ENCODE measurements at places on chromosomes 4 and X.

- DNase-seq: no peak
Measured at GRCh38 chrX:9110808-9111207, 76.9 kb upstream of the FAM9B start.

- DNase-seq: no peak
Measured at GRCh38 chr4:106369456-106370060, 980 bp upstream of the GIMD1 start.

GRCh38 chr4:46793036-46793435, 116.0 kb downstream of the COX7B2 start:
- DNase-seq: no peak

- no peak for DNase-seq
Measured at GRCh38 chrX:27966955-27967354, 14.3 kb downstream of the DCAF8L1 start.

DNA sequence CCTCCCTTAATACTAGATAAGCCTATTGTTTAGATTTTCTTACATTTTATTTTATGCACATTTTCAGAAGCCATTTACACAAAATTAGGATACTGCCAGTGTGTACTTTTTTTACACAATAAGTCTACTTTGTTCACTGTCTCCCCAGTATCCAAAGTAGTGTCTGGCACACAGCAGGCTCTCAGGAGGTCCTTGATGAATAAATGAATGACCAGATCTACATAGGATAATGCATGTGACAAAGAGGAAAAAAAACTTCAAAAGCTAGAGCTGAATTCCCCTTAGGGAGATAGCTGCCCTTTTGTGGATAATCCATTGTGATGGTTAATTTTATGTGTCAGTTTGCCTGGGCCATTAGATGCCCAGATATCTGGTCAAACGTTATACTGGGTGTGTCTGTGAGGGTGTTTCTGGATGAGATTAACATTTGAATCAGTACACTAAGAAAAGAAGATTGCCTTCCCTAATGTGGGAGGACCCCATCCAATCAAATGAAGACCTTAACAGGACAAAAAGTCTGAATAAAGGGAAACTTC, 61.6 kb downstream of the QDPR start:
- DNase-seq: no peak

GRCh38 chrX:39894683-39895082, 203.1 kb downstream of the BCOR start:
- DNase-seq: no peak

GRCh38 chr4:141155586-141155985, 22.3 kb upstream of the RNF150 start:
- DNase-seq: no peak

DNA sequence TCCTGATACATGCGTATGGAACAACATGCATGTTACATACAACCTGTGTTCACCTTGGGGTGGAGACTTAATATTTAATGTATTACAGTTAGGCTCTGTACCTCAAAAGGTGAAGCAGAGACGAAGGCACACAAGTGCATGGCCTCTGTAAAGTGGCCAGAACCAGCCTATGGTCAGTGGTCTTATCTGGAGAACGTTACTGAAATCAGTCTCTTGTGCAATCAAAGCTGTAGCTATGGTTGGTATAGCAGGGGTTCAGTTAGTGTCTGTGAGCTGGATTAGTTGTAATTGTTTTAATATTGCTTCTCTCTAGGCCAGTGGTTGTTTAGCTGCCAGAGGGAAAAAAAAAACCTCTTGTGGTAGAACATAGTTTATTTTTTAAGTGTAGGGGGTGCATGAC, 2.2 kb upstream of the TMEM33 start:
- DNase-seq: no peak

DNA sequence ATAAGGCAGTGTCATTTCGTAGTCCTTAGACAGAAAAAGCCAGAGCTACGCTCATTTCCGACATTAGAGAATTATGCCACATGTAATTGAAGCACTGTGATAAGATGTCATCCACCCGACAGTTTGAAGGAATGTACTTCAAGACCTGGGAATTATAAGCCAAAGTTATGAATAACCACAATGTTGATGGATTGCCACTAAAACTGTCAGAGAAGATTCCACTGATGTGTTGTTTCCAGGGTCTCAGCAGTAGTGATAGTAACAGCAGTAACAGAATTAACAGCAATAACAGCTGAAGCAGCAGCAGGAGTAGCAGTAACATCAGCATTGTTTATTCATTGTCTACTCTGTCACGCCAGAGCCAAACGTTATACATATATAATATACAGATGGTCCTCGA, 24.7 kb downstream of the RAB33A start:
- no peak for DNase-seq

- no peak for DNase-seq
Measured at GRCh38 chrX:103630171-103630511, 1.4 kb downstream of the TCEAL1 start.

DNA sequence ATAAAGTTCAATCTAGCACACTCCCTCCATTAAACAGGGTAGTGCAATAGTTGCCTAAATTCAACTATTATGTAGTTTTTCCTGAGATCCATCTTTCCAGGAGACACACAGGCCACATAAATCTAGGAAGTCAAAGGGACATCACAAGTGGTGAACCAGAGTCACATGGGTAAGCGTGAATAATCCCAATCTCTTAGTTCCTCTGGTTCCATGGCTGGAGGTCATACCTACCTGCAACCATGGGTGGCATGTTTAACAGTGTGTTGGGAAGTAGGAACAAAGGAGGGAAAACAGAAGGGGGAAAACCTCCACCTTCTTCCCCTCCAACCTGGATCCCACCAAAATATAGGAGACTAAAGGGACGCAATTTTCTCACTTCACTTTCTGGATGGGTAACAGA, 2651.6 kb downstream of the ARAP2 start:
- no peak for DNase-seq

DNA sequence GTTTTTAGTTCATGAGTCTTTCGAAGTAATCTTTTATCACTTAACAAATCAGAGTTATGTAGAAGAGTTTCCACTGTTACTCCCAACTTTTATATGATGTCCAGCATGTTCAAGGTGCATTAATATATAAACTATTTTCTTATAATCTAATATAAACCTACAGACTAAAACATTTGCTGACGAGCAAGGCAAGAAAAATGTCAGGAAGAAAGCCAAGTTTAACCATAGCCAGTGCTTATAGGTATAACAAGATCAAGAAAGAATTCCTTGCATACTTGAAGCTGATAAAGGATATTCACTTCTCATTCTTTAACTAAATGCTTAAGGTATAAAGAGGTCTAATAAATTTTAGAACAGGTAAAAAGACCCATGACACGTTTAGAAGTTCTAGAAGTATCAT, 167.7 kb downstream of the NPNT start:
- DNase-seq: no peak

Data from stimulated activated CD4-positive, alpha-beta T cell treated with anti-CD3 and anti-CD28 coated beads, Interleukin-12 subunit alpha, Interleukin-12 subunit beta, amount 100 ng/mL, for 24 hours (primary cell).